NCI-H2171 (cell line): ENCODE measurements at places on chromosomes 3 and 15.

GRCh38 chr3:105431200-105431599, 64.5 kb downstream of the ALCAM start:
- no peak for DNase-seq

DNA sequence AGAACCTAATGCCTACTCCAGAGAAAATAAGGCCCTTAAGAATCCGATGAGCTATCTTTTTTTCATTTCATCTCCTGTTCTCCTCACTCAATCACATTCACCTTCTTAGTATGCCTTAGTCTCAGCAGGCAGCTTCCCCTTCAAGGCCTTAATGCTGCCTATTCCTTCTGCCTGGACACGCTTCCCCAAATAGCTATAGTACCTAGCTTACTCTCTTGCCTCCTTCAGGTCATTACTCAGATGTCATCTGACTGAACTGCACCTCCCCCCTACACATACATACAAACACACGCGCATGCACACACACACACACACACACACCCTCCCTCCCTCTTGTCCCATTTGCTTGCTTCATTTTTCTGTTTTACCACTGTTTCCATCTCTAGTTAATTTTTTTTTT, 191.5 kb upstream of the MLF1 start:
- no peak for DNase-seq

DNA sequence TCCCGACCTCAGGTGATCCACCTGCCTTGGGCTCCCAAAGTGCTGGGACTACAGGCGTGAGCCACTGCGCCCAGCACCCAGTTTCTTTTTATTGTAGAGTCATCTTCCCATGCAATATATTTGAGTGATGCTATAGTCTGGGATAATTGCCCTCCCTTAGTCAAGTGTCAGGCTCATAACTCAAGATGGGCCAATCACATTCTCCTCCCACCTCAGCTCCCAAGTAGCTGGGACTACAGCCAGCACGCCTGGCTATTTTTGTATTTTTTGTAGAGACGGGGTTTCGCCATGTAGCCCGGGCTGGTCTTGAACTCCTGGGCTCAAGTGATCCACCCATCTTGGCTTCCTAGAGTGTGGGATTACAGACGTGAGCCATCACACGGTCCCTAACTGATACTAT, 15.2 kb upstream of the PTPN9 start:
- no peak for DNase-seq

DNA sequence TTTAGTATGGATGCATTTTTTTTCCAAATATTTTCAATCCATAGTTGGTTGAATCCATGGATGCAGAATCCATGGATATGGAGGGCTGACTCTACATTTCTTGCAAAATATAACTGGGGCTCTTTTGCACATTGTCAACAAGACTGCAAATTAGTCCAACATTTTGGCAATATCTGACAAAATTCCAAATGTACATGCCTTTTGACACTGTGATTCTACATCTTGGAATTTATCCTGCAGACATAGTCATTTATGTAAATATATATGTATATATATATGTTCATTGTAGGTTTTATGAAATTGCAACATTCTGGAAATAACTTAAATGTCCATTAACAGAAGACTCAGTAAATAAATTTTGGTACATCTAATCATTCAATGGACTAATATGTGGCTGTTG, 203.0 kb downstream of the THRB start:
- no peak for DNase-seq

- DNase-seq: no peak
These were observed 15.6 kb downstream of the CLEC3B start for GRCh38 chr3:45041666-45042065.

DNA sequence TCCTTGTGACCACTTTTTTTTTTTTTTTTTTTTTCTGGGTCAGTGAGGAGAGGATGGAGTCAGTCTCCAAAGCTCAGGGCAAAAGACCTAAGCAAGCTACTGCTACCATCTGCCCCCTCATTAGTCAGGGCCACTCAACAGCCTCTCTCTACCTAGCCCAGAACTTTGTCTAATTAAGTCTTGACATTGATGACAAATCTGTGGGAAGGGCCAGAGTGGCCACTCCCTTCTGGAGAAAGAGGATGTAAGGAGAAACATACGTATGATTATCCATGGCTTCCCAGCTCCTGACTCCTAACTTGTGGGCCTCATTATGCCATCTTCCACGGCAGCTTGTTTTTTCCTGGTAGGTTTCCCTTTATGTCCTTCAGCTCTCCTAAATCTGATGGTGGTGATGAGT, 37.9 kb downstream of the NR1I2 start:
- DNase-seq: no peak

- no peak for DNase-seq
These were observed 55.8 kb upstream of the CTNNB1 start for GRCh38 chr3:41143421-41144031.

DNA sequence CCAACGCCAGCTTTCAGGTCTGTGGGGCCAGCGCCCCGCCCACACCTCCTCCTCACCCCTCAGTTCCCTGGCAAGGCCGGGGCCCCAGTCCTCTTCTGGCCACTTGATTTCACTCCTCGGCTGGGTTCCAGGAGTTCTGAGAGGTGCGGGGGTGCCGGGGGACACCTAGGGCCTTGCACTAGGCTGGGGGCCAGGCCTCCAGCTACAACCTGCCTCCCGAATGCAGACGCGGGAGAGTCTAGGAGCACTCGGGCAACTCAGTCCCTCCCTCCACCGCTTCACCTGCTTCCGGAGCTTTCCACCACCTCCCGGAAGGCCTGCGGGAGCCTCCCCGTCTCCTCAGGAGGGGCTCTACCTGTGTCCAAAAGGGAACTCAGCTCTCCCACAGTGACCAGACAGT, 35.6 kb downstream of the TNK2 start:
- DNase-seq: no peak

GRCh38 chr3:57682284-57682683, 10.6 kb downstream of the DENND6A start:
- DNase-seq: no peak

DNA sequence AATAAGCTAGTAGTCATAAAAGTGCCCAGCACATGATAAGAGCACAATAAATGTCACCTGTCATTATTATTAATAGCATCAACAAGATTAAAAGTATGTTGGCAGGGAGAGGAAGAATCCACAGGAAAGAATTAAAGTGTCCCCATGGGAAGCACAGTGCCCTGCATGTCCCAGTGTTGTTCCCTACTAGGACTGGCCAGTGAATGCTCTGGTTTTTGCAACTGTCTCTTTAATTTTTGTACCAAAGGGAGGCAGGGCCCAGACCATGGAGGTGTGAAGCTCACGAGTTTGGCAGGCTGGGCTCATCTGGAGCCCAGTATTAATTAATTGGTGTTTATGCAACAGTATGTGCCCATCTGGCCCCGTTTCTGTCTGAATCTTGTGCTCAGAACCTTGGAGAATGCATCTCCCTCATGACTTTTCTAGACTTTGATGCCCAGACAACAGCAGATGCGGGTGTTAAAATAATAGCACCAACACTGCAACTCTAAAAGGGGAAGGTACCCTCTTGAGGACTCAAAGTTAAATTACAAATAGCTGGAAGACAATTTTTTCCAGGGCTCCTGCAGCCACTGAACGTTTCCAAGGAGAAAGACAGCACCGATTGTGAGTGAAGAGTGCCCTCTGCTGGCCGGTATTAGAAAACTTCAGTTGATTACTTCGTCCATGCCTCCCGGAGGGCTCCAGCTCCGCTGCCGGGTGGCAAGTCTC, 71.9 kb upstream of the SPATA12 start:
- peak; percentile 64 for DNase-seq

DNA sequence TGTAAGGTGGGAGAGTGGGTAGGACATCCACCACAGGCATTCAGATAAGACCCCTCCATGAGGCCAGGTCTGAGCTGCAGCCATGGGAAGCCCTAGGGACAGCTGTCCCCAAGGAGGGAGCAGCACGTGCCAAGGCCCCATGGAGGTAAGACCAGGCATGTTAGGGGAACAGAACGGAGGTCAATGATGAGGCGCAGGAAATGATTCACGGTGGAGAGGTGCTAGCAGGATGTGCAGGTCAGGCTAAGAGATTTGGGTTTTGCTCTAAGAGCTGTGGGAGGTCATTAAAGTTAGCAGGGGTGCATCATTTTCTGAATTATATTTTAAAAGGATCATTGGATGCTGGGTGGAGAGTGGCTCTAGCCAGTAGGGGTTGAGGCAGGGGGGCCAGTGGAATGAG, 66.4 kb upstream of the SNRPA1 start:
- no peak for DNase-seq

- no peak for DNase-seq
These were observed 9.9 kb upstream of the BRPF1 start for GRCh38 chr3:9721700-9722060.
